ENCODE measurements at places on chromosomes 4 and X.

GRCh38 chr4:87220094-87220822 lies at the start of gene KLHL8:
KLHL8 (minus strand) TSS chr4:87220618; CDS start chr4:87195539, 25,079 bp downstream.
- DNase-seq, result peak; percentile 95

DNA sequence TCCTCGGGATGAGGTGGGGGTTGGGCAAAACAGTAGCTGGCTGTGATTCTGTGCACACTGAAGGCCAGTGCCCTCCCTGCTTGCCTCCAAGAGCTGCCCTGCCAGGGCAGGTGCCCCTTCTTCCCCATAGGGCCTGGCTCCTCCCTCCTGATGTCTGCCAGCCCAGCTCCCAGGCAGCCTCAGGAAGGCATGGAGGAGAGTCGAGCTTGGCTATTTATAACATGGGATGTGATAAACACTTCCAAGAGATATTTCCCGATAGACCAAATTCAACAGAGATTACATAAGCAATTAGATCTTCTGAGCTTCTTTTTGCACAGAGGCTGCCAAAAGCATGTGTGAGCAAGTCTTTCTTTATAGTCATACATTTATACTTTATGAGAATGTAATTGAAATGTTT lies 45.3 kb upstream of the PJA1 start:
- no peak for DNase-seq

DNA sequence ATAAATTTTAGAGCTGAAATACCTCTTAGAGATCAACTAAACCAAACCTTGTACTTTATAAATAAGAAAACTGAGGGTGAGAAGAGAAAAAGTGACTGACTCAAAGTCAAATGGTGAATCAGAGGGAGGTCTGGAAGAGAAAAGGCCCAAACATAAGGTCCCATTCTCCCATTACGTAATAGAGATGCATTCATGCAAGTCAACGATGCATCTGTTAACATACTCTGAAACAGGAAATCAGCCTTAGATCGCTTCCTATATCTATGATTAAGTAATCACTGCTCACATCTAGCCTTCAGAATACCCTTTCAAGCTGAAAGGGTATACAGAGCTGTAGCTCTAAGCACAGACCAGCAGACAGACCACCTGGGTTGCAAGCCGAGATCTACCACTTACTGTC lies 6.5 kb downstream of the RNF150 start:
- DNase-seq, result no peak

- no peak for DNase-seq
These were observed 32.4 kb upstream of the NMU start for GRCh38 chr4:55668449-55668848.

- no peak for DNase-seq
These were observed 494.1 kb downstream of the INPP4B start for GRCh38 chr4:142351958-142352357.

- DNase-seq, result no peak
These were observed 83.0 kb downstream of the MAMLD1 start for GRCh38 chrX:150446151-150446550.

- no peak for DNase-seq
These were observed 10.4 kb downstream of the CORIN start for GRCh38 chr4:47827343-47828047.

- DNase-seq, result no peak
These were observed 30.2 kb upstream of the GRIA3 start for GRCh38 chrX:123153846-123154335.

DNA sequence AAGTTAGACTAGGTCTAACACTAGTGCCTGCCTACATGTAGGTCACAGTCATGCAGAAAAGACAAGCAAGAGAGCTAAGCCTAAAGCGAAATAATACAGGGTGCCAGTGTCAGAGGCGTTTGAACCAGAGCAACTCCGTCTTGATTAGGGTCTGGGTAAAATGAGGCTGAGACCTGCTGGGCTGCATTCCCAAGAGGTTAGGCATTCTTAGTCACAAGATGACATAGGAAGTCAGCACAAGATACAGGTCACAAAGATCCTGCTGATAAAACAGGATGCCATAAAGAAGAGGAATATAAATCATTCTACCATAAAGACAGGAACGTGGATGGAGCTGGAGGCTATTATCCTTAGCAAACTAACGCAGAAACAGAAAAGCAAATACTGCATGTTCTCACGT lies 120.9 kb downstream of the BEND2 start:
- DNase-seq, result no peak

Measured in left forelimb (tissue), 1 donor.